NCI-H524 (cell line): ENCODE measurements at places on chromosomes 2 and 18.

- DNase-seq = no peak
Measured at GRCh38 chr2:202049840-202050239, 16.2 kb downstream of the FZD7 start.

- peak; percentile 87 for DNase-seq
Measured at GRCh38 chr2:9033385-9034168, 30.1 kb upstream of the MBOAT2 start.

- DNase-seq = peak; percentile 51
Measured at GRCh38 chr2:219748671-219749570, 121.5 kb downstream of the SLC4A3 start.

DNA sequence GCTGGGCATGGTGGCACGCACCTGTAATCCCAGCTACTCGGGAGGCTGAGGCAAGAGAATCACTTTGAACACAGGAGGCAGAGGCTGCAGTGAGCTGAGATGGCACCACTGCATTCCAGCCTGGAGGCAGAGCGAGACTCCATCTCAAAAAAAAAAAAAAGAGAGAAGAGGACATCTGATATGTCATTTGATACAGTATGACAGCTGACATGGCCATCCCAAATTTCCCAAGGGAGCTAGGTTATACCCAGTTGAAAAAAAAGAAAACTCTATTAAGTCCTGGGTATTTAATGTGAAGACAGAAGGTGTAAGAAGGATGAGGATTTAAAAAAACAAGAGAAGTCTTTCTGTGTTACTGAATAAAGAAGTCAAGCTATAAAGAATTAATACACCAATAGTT lies 23.3 kb downstream of the CLASP1 start:
- DNase-seq = peak; percentile 76

GRCh38 chr2:127104881-127105655 lies 1.9 kb downstream of the BIN1 start:
- DNase-seq = peak; percentile 72

DNA sequence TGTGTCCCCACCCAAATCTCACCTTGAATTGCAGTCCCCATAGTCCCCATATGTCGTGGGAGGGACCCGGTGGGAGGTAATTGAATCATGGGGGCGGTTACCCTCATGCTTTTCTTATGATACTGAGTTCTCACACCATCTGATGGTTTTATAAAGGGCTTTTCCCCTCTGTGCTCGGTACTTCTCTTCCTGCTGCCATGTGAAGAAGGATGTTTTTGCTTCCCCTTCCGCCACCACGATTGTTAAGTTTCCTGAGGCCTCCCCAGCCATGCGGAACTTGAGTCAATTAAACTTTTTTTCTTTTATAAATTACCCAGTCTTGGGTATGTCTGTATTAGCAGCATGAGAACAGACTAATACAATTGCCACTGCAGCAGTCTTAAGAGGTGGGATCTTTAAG lies 134.9 kb downstream of the LTBP1 start:
- DNase-seq = no peak

GRCh38 chr2:71566372-71566771 lies 113.0 kb downstream of the DYSF start:
- no peak for DNase-seq

- DNase-seq = no peak
Measured at GRCh38 chr18:41378598-41378997, 576.4 kb upstream of the PIK3C3 start.

DNA sequence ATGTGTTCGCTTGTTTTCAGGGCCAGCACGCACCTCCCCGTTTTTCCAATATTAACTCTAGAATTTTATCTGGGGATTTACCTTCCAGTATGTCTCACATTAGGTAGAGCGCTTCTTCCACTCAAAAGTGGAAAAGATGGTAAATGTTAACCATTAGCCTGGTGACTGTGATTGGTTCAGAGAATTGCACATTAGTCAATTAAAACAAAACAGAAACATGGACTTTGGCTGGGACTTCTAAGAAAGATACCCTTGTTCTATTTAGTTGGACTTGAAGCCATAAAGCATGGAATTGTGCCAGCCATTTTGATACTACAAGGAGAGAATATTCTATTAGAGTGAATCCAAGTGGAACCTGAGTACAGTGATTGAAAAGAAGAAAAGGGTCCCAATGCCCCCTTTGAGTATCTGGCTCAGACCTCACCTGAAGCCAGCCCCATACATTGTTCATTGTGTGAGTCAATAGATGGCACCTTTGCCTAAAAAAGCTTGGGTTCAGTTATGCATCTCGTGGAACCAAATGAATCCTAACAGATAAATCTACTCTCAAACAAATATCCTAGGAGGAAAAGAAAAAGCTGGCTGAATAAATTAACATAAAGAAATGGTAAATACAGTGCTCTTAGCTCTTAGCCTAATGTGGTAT lies 354.3 kb downstream of the IRS1 start:
- no peak for DNase-seq

GRCh38 chr18:73254564-73254963 lies 386.8 kb upstream of the NETO1 start:
- no peak for DNase-seq

DNA sequence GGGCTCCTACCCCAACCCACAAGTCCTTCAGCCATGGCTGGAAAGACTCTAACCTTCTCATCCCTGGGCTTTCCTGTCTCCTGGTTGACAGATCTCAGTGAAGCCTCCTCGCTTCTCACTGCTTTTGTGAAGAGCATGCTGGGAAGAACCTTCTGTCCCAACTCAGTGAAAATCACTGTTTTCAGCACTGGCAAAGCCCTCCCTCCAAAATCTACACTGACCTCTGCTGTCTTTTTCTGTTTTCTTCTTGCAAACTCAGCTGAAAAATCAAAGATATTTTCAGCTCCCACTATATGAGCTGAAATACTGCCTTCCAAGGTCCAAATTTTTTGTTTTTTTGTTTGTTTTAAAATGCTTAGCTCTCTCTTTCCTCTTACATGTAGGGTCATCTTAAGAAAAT lies 266.3 kb upstream of the AGAP1 start:
- DNase-seq = no peak
